Activated CD8-positive, alpha-beta memory T cell treated with anti-CD3 and anti-CD28 coated beads for 4 hours (primary cell): ENCODE measurements at places on chromosomes 7 and 10.

DNA sequence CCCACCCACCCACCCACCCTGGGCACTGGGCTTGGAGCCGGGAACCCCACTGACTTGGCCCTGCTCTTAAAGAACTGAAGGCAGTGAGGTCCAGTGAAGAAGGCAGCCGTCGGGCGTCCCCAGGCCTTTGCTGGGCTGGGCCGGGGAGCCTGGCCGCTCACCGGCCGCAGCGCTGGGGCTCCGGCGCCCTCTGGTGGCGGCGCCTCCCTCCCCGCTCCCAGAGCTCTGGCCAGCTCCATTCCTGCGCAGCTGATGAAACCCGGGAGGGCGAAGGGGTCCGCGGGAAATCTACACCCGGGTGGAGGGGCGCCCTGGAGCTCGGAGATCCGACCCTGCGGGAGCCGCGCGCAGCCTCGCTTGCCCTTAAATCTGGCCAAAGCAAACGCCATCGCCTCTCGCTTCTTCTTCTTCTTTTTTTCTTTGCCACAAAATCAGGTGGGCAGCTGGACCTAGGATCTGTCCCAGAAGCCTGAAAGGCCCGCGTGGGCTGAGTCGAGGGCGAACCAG is 1.7 kb upstream of the CXCL12 start:
- DNase-seq, result no peak

DNA sequence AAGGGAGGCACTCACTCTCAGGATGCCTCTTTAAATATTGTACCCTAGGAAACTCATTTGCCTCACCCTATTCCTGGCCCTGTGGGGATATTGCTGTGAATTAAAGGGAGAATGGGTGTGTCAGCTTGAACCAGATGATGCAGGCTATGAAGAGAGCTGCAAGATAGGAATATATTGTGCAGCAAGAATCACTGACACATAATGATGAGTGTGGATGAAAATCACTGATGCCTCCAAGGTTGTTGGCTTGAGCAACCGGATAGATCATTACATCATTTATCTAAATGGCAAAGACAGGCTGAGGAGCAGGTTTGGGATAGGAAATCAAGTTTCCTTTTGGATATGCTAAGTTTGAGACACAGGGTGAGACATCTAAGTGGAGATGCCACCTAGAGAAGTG is 6.2 kb downstream of the SLC26A4 start:
- no peak for DNase-seq

- no peak for DNase-seq
Observed at GRCh38 chr7:106059556-106059955, 52.6 kb downstream of the SYPL1 start.

- DNase-seq, result no peak
Observed at GRCh38 chr10:43867667-43868565, 219.2 kb upstream of the ZNF32 start.

GRCh38 chr10:125783957-125784356 is 8.3 kb upstream of the MMP21 start:
- no peak for DNase-seq

DNA sequence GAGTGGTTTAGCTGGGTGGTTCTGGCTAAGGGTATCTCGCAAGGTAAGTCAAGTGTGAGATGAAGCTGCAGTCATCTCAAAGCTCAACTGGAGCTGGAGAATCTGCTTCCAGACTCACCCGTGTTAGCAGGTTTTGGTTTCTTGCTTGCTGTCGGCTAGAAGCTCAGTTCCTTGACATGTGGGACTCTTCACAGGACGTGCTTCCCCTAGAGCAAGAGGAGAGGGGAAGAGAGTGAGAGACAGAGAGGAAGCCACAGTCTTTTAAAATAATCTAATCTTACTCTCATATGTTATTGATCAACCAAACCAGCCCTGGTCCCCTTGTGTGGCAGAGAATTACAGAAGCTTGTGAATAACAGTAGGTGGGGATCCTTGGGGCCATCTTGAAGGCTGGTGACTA is 199.5 kb downstream of the REEP3 start:
- DNase-seq, result no peak

- no peak for DNase-seq
Observed at GRCh38 chr7:72309476-72309875, 102.7 kb downstream of the CALN1 start.

- peak; percentile 73 for DNase-seq
Observed at GRCh38 chr10:69237528-69238159, 17.5 kb downstream of the HKDC1 start.

GRCh38 chr10:46019569-46020343 is 10.7 kb downstream of the NCOA4 start:
- no peak for DNase-seq

DNA sequence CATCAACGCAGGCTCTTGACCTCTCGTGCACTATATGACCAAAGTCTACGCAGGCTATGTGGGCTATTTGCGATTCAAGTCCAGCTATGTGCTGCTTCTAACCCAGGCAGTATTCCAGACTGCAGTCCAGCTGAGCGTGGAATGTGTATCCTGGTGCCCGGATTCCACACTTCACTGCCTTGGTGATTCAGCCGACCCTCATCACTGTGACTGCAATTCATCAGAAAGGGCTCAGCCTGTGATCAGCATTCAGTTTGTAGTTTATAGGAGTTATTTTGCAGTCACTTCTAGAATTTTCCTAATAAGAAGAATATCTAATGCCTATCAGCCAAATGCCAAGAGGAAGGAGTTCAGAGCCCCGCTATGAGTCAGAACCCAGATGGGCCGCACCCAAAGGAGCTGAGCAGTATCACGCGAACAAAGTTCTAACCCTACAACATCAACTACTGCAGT is 119.8 kb upstream of the LANCL2 start:
- DNase-seq, result no peak

DNA sequence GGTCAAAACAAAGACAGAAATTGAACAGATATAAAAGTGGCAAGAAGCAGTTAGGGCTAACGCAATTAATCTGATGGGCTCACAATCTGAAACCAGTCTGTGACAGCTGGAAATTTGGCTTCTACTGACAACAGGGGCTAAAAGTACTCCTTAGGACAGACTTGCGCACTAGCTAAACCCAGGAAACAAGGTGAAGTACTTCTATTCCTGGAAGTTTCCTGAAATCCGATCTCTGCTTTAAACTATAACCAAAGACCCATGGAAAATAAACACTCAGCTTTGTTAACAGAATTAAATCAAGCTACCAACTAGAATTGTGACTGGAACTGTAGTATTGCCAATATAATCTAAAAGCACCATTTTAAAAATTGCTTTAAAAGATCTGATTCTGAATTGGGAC is 520.2 kb upstream of the ZWINT start:
- DNase-seq, result no peak

- no peak for DNase-seq
Observed at GRCh38 chr10:71757399-71757922, 15.9 kb downstream of the VSIR start.

GRCh38 chr7:121109145-121109544 is 120.6 kb downstream of the CPED1 start:
- DNase-seq, result no peak

DNA sequence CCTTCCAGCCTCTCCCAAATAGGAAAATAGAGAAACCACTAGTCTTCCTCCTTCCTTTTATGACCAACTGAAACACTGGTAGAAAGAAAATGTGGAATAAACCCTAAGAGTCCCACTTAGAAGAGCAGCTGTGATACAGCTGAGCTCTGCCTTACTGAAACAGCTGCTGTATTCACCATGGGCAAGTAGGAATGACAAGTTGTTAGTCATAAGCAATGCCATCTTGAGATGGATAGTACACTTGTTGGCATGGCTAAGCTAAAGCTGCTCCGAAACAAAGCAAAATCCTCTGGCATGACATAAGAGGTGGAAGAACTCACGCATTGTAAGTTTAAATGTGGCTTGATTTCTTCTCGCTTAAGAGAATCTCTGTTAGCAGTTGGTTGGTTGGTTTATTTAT is 48.3 kb upstream of the TMEM236 start:
- DNase-seq, result no peak

GRCh38 chr7:48245751-48246472 is 74.7 kb downstream of the ABCA13 start:
- DNase-seq, result no peak
